ENCODE measurements at places on chromosomes 4 and X.
A peak's percentile ranks its signal among the peaks of the same experiment; 100 is the strongest.

GRCh38 chr4:23922541-23923111 is 32.8 kb upstream of the PPARGC1A start:
- no peak for DNase-seq

DNA sequence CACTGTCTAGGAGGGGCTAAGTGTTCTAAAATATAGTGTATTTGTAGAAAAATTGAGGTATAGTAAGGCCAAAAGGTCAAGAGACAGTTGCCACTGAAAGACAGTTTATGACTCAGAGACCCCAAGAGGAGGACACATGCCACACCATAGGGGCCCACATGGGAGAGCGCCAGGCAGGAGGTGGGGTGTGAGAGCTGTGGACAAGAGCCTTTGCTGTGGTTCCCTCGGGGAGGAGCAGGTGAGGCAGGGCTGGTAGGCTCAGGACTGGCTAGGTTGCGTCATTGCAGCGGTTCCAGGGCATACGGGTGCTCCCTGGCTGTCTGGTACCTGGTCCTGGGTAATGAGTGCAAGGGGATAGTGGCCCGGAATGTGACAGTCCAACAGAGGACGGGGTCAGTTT is 37.6 kb downstream of the CCNQ start:
- no peak for DNase-seq

DNA sequence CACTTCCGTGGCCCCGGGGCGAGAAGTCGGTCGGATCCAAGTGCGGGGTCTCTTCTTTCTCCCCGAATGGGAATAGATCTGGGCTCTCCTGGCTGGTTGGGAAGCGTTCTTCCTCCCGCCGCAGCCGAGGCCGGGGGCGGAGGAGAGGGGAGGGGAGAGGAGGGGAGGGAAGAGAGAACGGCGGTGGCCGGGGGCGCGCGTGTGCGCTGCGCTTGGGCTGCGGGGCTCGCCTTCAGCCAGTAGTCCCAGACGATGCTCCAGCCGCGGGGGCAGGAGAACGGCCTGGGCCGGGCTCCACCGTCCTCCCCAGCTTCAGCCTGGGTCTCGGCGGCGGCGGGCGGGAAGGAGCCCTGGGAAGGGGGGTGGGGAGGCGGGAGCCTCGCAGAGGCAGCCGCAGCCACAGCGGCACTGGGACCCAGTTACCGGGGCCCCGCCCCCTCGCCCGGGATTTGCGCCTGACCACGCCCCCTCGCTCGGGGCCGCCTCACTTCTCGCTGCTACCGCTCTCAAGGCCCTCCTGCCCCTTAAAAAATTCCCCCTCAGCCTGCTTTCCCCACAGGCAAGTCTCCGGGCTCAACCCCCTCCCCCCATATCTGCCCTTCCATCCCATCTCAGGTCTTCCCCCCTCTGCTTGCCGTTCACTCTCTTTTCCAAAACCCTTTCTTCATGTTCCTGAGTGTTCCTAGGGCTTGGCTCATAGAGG is at the start of gene FGD1:
Gene FGD1, minus strand, starts transcription at position 421 of the 703 bp plus-strand sequence. CDS start 802 bp downstream, outside the sequence.
- DNase-seq, result peak; percentile 51

- DNase-seq, result no peak
Observed at GRCh38 chr4:38009949-38010348, 49.8 kb downstream of the PTTG2 start.

DNA sequence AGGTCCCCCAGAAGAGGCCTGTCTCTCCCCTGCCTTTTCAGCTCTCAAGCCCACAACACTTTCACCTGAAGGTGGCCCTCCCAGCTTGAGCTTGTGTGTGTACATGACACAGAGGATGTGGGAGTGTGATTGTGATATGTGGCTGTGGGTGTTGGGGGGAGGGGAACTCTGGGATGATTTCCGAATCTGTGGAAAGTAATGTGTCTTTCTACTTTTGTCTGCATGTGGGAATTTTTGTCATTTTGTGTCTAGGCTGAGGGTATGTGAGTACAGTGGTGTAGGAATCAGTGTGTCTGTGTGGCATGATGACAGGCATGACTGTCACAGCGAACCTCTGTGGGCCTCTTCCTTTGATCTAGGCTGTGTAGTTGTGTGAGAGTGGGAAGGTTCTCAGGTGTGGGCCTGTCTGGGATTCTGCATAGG is 6.4 kb downstream of the SYP start:
- no peak for DNase-seq

- peak; percentile 24 for DNase-seq
Observed at GRCh38 chrX:86133761-86134160, 14.5 kb upstream of the DACH2 start.

All from lung microvascular endothelial cell (primary cell).